Endothelial cell of umbilical vein (primary cell): ENCODE measurements at places on chromosomes 1 and 21. TPM values are rescaled to one million over a fixed set of nuclear protein-coding genes. Genes with fewer than 3 reads are reported as not detected.

DNA sequence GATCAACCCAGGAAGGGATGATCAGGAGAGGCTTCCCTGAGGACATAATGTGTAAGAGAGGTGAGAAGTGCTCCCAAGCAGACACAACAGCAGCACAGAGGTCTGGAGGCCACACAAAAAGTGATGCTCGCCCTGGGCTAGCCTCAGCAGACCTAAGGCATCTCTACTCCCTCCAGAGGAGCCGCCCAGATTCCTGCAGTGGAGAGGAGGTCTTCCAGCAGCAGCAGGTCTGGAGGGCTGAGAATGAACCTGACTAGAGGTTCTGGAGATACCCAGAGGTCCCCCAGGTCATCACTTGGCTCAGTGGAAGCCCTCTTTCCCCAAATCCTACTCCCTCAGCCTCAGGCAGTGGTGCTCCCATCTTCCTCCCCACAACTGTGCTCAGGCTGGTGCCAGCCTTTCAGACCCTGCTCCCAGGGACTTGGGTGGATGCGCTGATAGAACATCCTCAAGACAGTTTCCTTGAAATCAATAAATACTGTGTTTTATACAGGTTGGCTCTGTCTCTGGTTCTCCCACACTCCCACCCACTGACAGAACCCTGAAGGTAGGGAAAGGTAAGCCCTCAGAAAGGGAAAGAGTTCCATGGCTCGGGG lies 5.0 kb downstream of the GJB3 start:
- DNase-seq = no peak

HORMAD1 gene
- total RNA-seq = not detected in 2 replicates

- DNase-seq = no peak
Measured at GRCh38 chr21:38842079-38842478, 36.4 kb downstream of the ETS2 start.

STYXL2 gene
- not detected in 2 replicates for total RNA-seq

BTBD8 gene
- total RNA-seq = 1.5 and 1.7 TPM in 2 replicates

- DNase-seq = no peak
Measured at GRCh38 chr1:180888870-180889269, 23.8 kb upstream of the KIAA1614 start.

GRCh38 chr1:61368876-61369275 lies 286.5 kb downstream of the NFIA start:
- no peak for DNase-seq

DNA sequence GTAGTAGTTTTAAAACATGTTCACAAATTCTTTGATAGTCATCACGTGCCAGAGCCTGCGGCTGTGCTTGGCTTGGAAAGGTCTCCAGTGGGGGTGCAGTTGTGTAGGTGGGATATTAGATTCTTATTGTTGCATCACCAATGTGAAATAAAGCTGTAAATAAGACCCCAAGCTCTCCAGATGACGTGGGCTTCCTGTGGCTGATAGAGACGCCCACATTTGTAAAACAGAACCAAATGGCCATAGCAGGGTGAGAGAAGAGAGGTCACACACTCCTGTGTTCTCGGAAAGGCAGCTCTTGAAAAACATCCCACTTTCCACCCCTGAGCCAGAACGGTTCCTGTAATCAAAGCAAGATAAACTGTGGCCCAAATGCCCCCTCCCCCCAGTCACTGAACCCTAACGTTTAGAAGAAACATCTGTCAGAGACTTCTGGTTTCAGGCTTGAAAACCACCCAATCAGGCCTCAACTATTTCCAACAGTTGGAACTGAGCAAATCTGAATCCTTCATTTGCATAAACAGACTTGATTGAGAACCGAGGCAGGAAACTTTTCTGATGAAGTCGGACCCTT lies 6.6 kb upstream of the NTPCR start:
- no peak for DNase-seq

DNA sequence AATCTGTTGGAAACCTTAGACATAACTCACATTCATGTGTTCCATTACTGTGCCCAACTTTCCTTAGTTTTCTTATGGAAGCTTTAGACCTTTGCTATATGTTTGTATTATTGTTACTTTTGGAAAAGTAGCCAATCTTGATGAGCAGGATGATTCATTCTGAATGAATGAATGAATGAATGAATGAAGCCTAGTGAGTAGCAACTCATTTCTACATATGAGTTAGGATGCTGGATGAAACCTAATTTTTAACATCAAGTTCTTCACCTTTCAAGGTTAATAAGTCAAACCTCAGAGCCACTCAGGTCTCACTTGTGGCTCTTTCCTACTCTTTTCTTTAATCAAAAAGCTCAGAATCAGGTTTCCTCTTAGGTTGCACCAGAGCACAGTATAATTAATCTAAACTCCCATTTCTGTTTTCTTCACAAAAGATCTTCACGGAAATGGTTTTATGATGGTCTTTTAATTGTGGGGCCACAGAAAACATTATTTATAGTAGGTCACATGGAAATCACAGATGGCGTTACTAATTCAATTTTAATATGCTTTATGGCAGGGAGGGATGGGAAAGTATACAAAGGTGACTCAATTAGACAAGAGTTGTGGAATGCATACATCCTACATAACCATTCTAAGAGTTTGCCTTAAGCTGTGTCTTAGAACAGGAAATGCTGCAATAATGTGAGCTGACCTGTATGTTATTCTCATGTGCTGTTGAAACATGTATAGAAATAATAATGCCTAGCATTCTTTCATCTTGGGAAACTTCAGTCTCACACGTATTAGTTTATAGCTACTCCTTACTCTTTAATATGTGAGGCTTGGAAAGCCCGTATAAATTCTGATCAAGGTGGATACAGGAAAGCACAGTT lies 4.5 kb upstream of the DDX59 start:
- no peak for DNase-seq

DNA sequence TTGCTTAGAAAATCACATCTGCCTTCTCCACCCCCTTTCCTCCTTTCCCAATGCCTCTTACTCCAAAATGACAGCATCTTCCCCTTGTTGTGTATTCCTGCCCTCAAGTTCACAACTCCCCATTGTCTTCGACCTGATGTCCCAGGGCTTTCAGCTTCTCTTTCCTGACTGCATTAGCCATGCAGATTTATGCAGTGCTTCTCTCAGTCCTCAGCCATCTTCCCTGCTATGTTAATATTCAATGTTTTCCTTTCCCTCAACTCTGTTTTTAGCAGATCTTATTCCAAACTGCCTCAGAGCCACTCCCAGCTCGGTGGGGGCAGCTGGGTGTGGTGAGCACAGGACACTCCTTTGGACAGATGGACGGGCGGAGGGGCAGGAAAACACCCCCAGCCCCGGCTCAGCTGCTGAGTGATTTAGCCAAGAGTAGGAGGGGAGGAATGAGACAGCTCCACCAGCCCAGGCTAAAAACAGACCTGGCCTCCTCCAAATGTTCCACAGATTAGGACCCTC lies 71.0 kb downstream of the CD2 start:
- no peak for DNase-seq

DNA sequence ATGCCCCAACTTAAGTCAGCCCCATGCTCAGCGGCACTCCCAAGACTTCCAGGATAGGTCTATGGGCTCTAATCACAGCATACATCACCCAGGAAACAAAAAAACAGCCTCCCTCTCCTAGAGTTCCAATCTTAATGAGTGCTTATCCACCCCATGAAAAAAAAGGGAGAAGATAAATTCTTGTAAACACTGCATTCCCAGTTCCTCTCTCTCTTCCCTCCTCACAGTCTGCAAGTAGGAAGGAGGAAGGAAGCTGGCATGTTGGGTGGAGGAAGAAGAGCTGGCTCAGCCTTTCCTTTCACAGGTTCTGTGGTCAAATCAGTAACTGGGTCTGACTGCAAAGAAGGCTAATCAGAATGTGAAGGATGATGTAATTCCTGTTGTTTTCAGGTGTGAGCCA lies 69.9 kb upstream of the ZC3H11B start:
- no peak for DNase-seq

CHODL gene
- not detected in 2 replicates for total RNA-seq

DNA sequence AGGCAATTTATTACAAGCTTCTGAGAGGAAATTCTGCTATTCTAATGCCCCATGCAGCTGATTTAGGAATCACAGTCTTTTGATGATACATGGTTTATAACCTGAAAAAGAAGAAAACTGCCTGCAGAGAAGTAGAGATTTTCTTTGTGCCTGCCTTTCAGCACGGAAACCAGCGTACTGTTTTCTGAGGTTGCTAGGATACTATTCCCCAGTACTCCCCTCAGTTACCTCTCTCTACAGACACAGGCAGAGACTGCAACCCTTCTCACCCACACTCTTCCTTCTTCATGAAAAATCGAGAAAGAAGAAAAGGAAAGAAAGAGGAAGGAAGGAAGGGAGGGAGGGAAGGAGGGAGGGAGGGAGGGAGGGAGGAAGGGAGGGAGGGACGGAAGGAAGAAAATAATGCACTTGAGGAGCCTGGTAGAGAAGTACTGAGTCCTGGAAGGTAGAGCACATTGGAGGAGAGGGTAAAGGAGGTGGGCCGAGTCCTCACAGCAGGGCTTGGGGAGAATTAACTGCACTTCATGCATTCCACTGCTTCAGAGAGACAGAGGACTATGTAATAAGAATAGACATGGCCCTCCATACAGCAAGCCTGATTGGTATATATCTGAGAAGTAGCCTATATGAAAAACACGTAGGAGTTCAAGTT lies 21.9 kb downstream of the RGS2 start:
- no peak for DNase-seq

DNA sequence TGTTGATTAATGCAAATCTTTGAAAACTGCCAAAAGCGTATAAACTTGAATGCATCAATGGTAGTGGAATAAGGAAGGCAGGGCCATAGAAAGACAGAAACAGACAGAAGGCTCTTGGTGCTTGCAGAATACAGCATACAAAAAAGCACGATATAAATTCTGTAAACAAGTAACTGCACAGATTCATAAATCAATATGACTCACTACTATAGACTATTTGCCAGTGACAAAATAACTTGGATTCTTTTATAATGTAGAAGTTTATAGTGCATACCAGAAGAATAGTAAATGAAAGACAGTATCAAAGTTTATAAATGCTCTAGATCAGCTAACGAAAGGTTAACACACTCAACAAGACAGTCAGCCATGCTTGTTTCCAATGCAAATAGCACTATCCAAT lies 349.6 kb downstream of the PTBP2 start:
- DNase-seq = no peak

E2F2 gene
- 5.0 and 5.6 TPM in 2 replicates for total RNA-seq

DNA sequence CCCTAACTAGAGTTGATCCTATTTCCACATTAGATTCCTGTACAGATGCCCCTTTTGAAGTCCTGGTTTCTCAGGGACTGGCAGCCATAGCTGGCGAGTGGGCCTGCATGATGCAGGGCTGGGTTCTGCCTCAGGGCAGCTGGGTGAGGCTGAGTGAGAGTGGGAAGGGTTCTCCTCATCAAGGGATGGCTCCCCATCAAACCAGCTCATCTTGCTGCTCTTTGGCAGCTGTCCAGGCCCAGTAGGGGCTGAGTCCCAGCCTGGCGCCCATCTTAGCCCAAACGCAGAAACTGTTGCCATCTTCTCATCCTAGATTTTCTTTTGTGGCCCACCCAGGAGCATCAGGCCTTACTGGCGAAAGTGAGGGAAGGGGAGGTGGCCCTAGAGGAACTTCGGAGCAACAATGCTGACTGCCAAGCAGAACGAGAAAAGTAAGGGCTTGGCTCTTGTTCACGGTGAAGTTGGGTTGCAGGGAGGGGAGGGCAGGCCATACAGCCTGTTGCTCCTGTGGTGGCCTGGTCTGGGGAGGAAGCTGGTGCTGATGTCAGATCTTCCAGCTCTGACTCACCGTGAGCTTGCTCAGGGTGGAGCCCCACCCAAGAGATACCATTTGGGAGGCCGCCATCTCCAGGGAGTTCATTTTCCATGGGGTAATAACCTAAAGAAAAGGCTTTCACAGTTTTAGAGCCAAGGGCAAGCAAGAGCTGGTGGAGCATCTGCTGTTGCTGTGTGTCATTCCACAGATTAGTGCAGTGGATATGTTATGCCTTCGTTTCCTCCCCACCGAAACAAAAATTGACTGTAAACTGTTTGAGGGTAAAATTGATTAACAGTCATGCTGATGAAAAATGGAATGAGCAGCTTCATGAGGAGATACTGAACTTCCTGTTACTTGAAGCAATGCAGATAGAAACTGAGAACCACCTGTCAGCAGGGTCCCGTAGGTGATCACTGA lies 34.7 kb downstream of the TUFT1 start:
- peak; percentile 12 for DNase-seq

FAM89A gene
- total RNA-seq = 13.6 and 24.0 TPM in 2 replicates

- DNase-seq = no peak
Measured at GRCh38 chr1:182802006-182802803, 12.6 kb downstream of the NPL start.

GRCh38 chr21:44436111-44436611 lies 19.1 kb upstream of the LRRC3 start:
- no peak for DNase-seq

HUNK gene
- total RNA-seq = not detected in 2 replicates

GRCh38 chr1:211647711-211648121 lies 27.7 kb downstream of the NEK2 start:
- DNase-seq = no peak

DNA sequence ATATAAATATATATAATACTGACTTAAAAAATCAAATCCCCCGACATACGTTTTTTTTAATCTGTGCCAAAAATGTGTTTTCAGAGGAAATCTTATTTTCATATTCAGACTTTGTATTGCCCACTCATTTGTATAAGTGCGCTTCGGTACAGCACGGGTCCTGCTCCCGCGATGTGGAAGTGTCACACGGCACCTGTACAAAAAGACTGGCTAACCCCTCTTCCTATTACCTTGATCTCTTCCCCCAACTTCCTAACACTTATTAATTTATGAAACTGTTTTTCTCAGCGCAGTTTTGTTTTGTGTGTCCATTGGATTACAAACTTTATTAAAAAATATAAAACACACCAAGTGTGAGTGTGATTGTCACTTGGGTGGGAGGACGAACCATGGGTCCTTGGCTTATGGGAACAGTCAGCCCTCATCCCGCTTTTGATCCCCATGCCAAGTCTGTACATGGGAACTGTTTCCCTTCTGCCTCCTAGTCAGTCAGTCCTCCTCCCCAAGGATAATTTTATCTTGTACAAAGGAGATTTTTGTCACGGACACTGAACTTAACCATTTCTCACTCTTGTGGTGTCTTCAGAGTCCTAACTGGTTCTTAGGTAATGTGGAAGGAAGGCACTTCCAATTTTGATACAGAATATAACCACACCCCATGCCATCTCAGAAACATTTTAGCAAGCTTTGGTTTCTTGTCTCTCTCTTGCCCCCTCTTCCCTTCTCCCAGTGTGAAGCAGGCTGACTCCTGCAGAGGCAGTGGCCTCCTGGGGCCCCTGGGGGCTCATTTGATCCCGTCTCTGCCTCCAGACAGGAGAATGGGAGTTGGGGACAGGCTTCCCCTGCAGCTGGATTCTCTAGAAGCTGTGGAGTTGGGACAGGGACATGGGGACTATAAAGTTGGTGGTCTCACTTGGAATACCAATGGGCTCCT lies 35.5 kb downstream of the ZBTB17 start:
- DNase-seq = no peak

- no peak for DNase-seq
Measured at GRCh38 chr1:204358605-204359004, 1.1 kb downstream of the PLEKHA6 start.

CDK11A gene
- 50.4 and 53.6 TPM in 2 replicates for total RNA-seq
